Muscle of leg (tissue), 16 donors: ENCODE measurements at places on chromosomes 1 and 21. TPM values are rescaled to one million over a fixed set of nuclear protein-coding genes. Genes with fewer than 3 reads are reported as not detected.
A peak's percentile ranks its signal among the peaks of the same experiment; 100 is the strongest.

DNA sequence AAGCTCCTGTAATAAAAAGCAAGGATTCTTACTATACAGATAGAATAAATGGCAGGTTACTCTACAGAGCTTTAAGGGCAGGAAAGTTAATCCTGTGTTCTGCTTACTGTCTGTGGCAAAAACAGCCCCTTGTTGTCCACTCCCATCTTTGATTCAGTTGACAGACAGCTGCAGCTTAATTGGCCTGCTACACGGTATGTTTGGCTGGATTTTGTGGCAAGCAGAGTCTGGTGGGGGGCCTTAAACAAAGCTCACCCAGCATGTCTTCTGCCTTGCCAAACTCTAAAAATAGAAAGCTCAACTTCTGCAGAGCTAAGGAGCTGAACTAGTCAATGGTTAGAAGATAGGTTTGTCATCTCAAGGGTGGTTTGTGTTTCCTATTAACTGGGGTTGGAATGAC is 407.2 kb downstream of the HLX start:
- peak; percentile 31 for DNase-seq

DNA sequence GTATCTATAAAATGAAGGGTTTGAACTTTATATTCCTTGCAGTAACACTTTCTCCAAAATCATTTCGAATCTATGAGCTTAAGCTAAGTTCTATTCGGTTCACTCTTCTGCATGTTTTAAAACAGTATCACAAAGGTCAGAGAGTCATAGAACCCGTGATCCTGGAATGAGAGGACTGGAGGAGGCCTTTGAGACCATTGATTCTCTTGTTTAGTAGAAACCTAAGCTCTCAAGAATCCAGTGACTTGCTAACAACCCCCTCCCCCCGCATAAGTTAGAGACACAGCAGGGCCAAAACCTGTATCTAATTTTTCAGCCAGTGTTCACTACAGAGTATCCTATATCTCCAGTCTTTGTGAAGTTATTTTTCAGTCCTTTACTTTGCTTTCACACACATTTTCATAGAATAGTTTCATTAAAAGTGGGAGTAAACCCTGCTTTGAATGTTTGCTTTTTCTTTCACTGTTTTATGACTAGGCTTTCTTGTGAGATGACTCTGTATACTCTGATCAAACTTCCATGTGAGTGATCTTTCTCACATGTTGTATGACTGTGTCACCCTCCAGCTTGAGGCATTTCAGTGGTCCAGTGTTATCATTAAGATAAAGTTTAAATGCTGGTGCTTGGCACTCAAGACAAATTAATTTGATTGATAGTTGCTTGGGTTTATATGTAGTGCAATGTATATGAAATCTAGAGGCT is 275.4 kb upstream of the SGIP1 start:
- peak; percentile 36 for DNase-seq

- no peak for DNase-seq
Measured at GRCh38 chr1:22339237-22339636, 112.4 kb upstream of the ZBTB40 start.

GRCh38 chr1:107530543-107530942 is 389.7 kb downstream of the NTNG1 start:
- DNase-seq: no peak

Gene KLHDC7A
- not detected for total RNA-seq

Gene TACSTD2
- 0.13 TPM for total RNA-seq
